Stimulated activated naive CD4-positive, alpha-beta T cell (primary cell): ENCODE measurements at places on chromosomes 7 and 10.

GRCh38 chr7:98869027-98869596 is 702 bp downstream of the TMEM130 start:
- DNase-seq: no peak

- DNase-seq: no peak
These were observed 37.8 kb upstream of the DIP2C start for GRCh38 chr10:727162-727790.

GRCh38 chr10:69953851-69954250 is 98.8 kb upstream of the MACROH2A2 start:
- no peak for DNase-seq

GRCh38 chr7:36916116-36916515 is 191.8 kb upstream of the AOAH start:
- DNase-seq: no peak

- no peak for DNase-seq
These were observed 52.6 kb upstream of the PCBD1 start for GRCh38 chr10:70940834-70941568.

- DNase-seq: no peak
These were observed 157.2 kb downstream of the CHRM2 start for GRCh38 chr7:137025469-137026175.

DNA sequence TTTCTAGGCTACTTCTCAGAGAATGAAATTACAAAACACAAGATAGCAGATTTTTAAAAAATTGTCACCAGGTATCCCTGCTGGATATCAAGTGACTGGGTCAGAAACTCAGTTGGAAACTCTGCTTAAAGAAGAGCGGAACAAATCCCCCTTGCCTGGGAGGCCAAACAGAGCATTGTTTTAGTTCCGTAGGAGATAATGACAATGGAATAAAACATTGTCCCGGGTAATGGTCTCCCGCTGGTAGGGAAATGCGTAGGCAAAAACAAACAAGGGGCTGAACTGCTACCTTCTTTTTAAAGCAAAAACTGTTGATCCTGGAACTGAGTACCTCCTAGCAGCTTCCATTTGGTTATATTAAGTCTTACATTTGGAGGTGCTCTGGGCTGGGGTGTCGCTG is 21.3 kb upstream of the VAX1 start:
- no peak for DNase-seq
